Cardiac muscle cell (in vitro differentiated cells and primary cell): ENCODE measurements at places on chromosomes 7 and 10.

GRCh38 chr7:4237296-4238235, 444.5 kb upstream of the FOXK1 start:
- no peak for DNase-seq

DNA sequence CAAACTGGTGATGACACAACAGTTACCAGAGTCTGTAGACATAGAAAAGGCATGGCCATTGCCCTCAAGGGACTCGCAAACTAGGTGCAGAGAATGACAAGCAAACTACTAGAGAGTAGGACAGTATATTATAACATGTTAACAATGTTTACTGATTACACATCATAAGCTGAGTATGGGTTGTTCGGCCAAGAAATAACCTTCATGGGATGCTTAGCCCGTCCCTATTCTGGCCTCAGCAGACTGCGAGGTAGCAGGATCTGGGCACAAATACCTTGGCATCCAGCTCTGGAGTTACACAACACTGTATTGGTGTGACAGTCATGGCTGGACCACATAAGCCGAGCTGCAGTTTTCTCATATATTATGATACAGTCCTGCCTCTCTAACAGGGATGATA, 51.4 kb downstream of the ABCB4 start:
- no peak for DNase-seq

- no peak for DNase-seq
These were observed 38.1 kb upstream of the AOAH start for GRCh38 chr7:36762394-36762793.

- no peak for DNase-seq
These were observed 20.7 kb downstream of the LHPP start for GRCh38 chr10:124482236-124482800.

DNA sequence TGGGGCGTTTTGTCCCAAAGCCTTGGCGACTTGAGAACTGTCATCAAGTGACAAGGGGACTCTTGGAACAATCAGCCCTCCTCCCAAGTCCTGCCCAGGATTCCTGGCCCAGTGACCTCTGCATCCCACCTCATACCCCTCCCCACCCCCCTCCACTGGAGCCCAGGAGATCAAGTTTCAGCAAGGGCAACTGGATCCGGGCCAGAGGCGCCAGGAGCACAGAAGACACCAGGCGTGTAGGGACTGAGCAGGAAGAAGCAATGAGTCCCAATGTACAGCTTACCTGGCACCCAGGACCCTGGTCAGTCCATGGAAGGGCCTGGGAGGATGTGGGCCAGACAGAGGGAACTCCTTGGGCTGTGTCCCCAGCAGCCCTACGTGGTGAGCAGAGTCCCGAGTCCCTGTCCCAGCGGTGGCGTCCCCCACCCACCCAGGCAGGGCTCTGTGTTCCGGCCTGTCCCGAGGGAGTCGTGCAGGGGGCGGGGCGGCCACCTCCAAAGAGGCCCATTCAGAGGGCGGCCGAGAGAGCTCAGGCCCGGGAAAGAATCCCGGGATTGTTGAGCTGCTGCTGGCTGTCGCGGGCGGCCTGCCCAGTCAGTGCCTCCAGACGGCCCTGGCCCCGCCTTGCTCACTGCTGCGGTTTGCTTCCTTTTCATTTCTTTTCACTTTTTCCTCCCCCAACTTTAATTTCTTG, 254.1 kb downstream of the TNS3 start:
- peak; percentile 95 for DNase-seq

DNA sequence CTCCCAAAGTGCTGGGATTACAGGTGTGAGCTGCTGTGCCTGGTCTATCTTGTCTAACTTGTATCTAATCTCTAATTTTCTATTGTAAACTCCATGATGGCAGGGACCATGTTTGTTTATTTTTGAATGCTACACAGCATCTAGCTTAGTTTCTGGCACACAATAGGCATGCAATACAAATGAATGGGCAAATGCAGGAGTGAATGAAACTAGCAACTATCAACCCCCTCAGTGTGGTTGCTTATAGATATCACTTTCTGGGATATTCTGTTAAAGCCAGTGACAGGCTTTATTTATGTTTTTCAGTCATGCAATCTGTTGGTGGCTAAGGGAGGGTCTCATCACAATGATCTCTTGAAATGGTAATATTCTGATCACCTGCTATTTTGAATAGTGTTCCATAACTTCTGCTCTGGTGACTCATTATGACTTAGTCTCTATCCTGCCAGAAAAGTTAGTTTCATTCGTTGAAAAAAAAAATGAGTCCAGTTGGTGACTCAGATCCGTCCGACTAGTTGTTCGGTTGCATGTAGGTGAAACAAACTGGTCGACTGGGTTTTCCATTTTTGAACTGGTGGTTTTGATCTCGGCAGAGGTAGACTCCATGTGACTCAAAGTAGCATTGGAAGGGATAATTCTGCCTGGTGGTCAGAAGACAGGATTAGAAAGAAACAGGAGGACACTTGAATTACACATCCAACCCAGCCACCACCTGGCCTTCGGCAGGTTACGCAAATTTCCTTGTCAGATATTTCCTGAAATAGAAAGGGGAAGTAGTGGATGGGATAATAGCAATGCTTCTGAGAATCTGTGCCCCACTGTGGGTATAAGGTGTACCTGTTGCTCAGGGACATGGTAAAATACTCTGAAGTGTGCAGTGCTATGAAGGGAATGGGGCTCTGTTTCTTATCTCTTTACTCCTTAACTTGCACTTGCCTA, 76.8 kb downstream of the GATA3 start:
- peak; percentile 38 for DNase-seq

- DNase-seq: no peak
These were observed 3.7 kb upstream of the TCTN3 start for GRCh38 chr10:95697429-95697828.

- peak; percentile 64 for DNase-seq
These were observed 253.9 kb upstream of the FZD8 start for GRCh38 chr10:35896001-35896400.

DNA sequence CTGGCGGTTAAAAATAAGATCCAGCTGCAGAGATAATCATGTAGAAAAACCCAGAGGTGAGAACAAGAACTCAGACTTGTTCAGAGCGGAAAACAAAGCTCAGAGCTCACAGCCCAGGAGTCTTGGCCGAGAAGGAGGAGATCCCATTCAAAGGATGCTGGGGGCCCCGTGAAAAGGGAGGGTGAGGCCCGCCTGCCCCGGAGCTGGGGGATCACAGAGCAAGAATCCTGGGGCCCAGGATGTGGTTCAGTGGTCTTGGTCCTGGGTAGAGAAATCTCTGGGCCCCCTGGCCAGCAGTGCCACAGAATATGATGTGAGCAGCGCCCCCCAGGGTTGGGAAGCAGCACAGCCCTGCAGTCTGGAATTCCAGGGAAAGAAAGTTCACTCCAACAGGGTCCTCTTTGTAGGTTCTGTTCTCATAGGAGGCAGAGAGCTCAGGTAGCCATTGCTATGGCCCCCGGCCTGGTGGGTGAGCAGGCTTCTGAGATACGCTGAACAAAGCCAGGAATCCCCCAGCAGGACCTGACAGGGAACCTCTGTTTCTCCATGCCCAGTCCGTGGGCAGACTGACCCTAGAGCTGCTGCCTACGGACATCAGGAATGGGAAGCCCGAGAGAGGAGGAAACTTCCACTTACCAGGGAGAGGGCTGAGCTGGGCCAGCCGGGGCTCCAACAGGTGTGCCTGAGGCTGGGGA, 77.7 kb upstream of the GNA12 start:
- no peak for DNase-seq

DNA sequence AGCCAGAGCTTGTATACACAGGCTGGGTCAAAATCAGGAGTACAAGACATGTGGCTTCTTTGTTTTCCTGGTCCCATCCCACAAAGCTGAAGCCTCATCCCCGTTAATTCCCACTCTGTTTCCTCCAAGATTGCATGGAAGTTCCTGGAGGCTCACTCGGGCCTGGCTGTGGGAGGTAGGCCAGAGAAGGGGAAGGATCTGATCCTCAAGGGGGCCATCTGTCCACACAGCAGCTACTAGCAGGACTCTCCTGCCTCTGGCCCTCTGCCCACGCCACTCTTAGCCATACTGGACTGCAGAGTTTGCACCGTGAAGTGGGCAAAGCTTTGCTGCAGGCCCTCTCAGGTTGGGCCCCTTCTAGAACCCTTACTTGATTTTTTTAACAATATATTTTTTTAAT, 160.6 kb downstream of the FGFR2 start:
- peak; percentile 56 for DNase-seq

DNA sequence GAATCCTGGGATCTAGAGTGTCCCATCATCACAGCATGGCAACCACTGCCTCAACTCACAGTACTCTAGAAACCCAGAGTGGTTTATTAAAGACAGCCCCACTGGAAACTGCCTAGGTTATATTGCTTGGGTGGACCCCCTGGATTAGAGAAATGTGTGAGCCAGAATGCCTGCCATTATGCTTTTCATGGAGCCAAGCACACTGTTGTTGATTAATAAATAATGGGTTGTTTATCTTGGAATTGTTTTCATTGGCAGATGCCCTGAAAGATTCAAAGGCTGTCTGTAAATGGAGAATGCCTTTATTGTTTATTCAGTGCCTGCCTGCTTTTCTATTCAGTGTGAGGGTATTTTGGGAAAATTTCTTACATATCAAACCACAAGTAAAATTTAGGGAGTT, 52.1 kb downstream of the GNAI1 start:
- no peak for DNase-seq

DNA sequence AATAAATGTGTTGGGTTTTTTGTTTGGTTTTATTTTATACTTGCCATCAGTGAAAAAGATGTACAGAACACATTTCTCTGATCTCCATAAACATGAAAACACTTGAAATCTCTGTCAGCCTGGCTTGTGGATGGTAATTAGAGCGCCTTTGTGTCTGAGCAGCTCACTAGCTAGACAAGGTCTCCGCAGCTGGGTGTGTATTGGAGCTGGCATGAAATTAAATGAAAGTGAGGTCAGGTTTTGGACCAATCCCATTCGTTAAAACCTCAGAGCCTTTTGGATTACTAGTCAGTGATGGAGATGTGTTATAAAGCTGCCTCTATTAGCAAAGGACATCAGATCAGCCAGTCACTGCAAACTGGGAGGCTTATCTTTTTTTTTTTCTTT, 2.7 kb downstream of the FRAT1 start:
- no peak for DNase-seq

DNA sequence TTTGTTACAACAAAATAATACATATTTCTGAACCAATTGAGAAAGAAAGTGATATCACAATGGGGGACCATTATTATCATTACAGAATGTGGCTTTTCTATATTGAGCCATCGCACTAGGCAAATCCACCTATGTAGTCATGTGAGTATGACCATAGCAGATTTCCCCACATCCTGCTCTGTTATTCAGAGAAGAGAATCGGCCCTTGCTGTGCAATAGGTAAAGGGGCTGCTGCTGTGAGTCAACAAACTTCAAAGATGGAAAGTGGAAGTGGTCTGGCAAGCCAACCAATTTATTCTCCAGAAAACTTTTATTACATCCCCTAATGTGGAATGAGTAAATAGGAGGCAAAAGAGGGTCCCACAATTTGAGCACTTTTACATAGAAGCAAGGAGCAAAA, 573.4 kb downstream of the ETV1 start:
- DNase-seq: no peak

DNA sequence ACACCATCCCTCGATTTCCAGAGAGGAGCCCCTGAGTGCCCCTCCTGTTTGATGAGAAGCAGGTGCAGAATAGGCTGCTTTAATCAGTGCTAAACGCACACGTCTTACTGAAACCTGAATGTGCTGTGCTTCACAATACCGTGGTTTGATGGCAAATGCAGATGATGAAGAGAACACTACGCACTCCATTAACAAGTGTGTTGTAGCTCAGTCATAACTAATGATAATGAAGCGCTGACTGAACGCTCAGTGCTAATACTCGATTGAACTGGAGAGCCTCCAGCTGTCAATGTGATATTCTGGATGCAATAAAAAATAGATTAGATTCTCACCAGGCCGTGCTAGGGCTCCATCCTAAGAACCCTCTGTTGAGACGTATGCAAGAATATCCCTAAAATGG, 279.7 kb upstream of the PLPP4 start:
- no peak for DNase-seq

DNA sequence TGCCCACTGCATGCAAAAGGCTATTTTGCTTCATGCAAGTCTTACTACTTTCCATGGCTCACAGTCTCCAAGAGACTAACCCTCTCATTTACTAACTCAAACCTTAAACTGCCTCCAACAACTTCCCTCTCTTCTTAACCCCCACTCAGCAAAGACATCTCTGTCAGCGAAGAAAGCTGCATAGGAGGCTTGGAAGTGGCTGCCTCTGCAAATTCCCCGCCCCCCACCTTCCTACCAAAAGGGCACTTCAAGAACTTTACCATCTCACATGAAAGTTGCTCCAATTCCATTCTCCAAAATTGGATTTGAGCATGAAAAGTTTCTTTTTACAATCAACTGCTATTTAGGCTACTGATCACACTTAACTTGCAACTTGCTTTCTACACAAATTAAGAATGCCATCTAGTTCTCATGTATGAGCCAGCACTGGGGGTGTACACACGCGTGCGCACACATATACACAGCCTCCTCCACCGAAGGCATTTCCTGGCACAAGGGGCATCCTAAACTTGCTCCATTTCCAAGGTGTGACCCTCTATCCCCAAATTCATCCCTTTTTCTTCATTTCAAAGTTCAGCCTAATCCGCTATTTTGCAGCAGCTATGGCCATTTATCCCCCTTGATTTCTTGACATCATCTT, 1.8 kb downstream of the CCDC6 start:
- DNase-seq: peak; percentile 36

GRCh38 chr10:124131172-124131571, 37.8 kb upstream of the CHST15 start:
- DNase-seq: no peak

DNA sequence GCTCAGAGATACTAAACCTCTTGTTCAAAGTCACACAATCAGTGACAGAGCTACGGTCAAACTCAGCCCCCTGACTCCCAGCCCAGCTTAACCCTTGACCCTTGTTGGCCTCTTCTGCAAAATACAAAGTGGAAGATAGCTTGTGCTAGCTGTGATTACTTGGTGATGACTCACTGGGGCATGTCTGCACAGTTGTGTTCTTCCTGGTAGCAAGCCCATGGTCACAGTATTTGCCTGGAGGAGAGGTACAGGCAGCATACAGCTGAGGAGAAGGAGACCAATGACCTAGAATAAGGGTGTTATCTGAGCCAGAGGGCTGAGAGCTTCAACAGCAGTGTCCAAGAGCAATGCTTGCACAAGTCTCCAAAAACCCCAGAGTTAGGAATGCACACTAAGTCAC, 5.7 kb upstream of the HSPA12A start:
- DNase-seq: peak; percentile 64

DNA sequence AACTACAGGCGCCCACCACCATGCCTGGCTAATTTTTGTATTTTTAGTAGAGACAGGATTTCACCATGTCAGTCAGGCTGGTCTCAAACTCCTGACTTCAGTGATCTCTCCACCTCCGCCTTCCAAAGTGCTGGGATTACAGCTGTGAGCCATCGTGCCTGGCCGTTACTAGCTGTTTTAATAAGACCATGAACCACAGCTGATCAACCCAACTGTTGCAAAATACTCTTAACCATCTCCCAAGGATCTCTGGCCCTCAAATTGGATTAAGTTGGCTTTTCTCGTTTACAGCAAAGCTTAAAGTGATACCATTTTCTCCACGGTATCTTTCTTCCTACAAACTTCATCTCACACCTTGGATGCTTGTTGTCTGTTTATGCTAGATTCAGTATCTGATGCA, 18.3 kb downstream of the ZFAND2A start:
- no peak for DNase-seq
